Activated T-helper 1 cell treated with Interleukin-2 at 50 U/mL for 16 hours (primary cell): ENCODE measurements at places on chromosomes 5 and 9.

DNA sequence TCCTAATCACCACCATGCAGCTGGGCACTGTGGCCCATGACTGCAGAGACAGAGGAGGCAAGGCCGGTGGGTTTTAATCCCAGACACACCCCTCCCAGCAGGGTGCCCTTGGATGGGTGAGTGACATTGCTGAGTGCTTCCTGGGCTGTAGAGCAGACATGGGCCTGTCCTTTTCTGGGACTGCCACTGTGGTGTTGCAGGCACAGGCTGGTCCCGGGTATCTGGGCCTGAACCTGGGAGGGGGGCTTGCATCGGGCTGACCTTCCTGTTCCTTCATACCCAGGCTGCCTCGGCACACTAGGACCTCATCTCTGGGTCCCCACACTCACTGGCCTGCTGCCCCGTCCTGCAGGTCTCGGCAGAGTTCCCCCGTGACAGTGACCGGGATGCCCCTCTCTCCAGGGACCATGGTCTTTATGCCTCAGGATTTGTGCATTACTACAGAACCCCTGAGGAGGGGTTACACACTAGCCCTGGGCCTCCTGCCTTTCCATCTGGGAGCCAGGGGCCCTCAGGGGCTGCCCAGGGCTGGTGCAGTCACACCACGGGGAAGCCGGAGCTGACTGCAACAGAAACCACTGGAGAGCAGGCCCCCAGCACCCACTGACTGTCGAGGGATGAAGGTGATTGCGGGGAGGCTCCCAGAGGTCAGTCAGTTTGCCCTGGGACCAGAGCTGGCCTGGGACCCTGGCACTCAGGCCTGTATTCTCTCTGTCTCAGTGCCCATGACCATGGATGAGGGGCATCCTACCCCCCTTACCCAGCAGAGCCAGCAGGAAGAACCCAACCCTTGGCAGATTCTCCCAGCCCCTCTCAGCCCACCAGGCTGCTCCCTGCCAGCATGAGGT, 8.9 kb upstream of the SLC25A48 start:
- no peak for DNase-seq

- no peak for DNase-seq
Measured at GRCh38 chr9:76720245-76720644, 44.0 kb upstream of the PCA3 start.

DNA sequence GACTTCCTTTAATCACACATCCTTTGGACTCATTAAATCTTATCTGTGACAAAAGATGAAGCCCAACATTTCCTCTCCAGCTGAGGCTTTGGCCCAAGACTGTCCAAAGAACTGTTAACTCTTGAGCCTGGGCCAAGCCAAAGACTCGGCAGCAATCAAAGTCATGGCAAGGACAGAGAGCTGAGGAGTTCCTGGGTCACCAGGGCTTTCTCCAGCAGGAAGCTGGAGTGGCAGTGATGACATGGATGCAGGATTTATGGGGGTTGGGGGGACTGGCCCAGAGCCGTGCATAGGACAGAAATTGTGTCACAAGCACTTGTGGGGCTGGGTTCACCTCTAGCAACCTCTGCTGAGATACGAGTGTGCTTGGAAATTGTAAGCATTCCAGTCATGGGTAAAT, 440.3 kb downstream of the PLK2 start:
- no peak for DNase-seq

DNA sequence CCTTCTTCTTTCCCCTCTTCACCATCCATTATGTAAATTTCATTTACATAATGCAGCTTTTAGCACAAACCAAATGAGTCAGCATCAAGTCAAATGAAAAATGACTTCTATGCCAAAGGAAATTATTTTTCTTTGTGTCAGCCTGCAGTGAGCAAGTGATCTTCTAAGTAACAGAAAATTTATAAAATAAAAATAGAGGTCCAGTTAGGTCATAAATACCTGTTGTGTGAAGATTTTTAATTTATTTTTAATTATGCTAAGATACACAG, 16.7 kb upstream of the THG1L start:
- no peak for DNase-seq

DNA sequence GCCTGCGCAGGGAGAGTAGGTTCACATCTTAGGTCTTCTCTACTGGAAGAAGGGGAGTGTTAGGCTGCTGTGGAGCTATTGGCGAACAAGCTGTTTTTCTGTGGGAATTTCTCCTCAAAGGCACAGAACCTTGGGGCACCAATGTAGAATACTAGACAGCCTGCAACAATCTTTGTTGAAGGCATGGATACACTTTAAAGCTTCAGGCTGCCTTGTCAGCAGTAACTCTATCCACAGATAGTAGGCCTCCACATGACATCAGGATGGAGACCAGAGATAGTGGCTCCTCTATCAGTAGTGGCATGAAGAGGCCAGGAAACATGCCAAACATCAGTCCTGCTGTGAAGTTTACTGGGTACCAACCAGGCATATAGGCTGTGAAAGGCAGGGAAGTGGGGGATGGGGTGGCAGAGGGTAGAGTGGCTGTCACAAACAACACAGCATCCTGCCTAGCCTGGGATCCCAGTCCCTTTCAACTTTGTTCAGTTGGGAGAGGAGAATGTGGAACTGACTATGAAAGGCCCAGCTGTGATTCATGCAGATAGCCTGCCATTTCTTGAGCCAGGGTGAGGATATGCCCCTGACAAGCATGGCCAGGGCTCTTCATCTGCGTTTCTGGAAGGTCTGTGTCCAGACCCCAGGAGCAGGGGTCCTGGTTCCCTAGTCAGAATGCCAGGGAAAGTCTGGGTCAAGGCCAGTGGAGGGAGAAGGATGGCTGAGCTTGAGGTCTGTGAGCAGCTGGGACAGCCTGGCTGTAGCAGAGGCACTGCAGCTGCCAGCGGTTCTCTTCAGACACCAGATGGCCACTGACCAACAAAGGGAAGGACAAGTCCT, 1.0 kb upstream of the HK3 start:
- no peak for DNase-seq

GRCh38 chr5:136905571-136905970, 540.2 kb upstream of the TRPC7 start:
- no peak for DNase-seq

- peak; percentile 13 for DNase-seq
Measured at GRCh38 chr9:136512651-136513071, 29.8 kb upstream of the SEC16A start.
